ENCODE measurements at places on chromosomes 11 and 22.
A peak's percentile ranks its signal among the peaks of the same experiment; 100 is the strongest.

- peak; percentile 50 for DNase-seq
Measured at GRCh38 chr22:23591201-23591791, 11.2 kb upstream of the IGLL1 start.

GRCh38 chr22:31647523-31648320 lies 14.3 kb downstream of the PISD start:
- no peak for DNase-seq

- DNase-seq: no peak
Measured at GRCh38 chr22:41398921-41399320, 17.2 kb downstream of the TEF start.

GRCh38 chr11:105700271-105700670 lies 90.4 kb downstream of the GRIA4 start:
- no peak for DNase-seq

- DNase-seq: no peak
Measured at GRCh38 chr11:113261709-113262475, 52.5 kb upstream of the TTC12 start.

Measured in CD4-positive, alpha-beta T cell treated with Interleukin-12 subunit alpha and Interleukin-12 subunit beta, for 1 hour (primary cell).